Stimulated activated CD4-positive, alpha-beta T cell treated with anti-CD3 and anti-CD28 coated beads, Interleukin-4, amount 100 ng/mL, for 24 hours (primary cell): ENCODE measurements at places on chromosomes 12 and 14.

GRCh38 chr14:94649543-94650443, 37.6 kb downstream of the SERPINA3 start:
- DNase-seq, result no peak

DNA sequence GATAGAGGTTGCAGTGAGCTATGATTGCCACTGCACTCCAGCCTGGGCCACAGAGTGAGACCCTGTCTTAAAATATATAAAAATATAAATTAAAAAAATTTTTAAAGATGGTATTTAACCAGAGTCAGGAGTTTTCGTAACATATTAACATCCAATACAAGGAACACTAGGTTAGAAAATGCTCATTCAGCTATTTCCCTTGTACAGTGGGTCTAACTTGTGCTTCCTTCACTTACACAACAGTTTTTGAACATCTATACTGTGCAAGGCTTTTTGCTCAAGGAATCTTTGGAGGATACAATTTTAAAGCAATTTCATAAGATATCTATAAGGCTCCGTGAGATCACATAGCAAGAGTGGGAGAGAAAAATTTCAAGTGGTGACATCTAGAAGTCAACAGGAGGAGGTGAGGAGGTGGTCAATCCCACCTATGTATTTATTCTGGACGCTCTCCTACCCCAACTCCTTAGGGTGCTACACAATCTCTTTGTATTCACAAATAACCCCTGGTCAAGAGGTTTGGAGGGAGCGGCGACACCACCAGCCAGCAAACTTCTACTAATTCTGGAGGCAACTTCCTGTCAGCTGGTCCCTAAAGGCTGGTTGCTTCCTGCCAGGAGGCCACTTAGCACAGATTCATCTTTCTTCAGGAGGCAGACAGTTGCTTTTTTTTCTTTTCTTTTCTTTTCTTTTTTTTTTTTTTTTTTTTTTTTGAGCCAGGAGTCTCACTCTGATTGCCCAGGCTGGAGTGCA, 22.2 kb downstream of the DUSP16 start:
- no peak for DNase-seq

DNA sequence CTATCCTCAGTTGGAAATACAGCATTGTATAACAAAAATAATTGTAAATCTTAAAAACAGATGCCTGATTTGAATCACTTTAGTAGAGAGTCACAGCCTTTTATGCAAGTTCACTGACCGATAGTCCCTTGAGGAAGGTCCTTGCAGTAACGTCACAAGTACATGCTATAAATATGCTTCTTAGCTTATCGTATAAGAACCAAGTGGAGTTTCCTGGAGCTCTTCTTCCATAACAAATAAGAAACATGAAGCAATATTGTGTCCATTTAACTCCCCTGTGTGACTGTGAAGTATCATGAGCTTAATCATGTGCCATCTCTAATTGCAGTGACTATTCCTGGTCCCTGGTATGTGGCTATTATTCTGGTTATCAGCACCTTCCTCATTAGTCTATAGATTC, 107.9 kb downstream of the SLC38A4 start:
- DNase-seq, result no peak

DNA sequence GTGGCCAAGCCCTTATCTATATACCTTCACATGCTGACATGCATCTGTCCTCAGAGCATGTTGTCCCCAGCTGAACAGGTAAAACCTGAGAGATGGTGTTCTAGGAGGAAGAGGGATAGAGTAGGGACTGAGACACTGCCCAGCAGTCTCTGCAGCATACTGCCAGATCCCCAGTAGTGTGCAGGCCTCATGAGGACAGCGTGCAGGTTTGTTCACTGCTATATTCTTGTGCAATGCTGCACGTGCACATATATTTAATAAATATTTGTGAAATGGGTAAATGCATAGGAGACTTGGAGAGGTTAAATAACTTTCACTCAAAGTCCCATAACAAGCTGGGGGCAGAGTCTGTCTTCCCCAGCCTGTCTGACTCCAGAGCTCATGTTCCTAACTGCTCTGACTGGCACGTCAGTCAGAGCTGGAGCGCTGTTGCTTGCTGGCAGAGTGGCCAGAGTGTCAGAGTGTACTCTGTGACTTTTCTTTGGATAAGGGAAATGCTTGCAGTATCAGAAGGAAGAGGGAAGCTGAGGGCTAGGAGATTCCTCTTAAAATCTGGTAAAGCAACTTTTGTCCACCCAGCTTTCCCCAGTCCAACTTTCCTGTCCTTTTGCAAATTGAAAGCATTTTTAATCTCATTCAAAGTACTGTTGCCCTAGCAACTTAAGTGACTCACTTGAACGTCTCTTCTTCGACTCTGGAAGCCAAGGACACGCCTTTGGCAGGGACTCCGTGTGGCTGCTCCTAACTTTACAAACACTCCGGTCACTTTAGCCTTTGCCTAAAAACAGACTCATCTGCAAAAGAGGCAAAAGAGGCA, 14.9 kb upstream of the POLR3B start:
- no peak for DNase-seq

GRCh38 chr12:43052441-43052840, 462.9 kb upstream of the PRICKLE1 start:
- no peak for DNase-seq
